ENCODE measurements at places on chromosomes 13 and 19.
A peak's percentile ranks its signal among the peaks of the same experiment; 100 is the strongest.

DNA sequence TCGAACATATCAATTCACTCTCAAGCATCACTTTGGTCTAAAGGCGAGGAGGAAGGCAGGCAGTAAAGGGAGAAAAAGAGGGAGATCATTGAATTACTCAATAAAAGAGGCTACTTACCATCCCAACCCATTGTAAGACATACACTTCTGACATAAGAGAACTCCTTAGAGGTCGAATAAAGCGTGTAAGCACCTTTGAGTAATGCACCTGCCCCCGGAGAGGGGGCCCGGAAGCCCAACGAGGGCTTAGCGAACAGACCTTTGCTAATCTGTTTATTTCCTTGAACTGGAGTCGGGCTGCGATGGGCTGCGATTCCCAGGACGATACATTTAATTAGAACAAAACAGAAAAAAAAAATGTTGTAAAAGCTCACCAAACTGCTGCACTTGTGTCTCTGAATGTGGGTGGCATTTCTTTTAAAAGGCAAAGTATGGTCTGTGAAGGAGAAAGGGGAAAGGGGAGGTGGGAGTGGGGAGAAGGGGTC lies 3.0 kb downstream of the ZC3H4 start:
- peak; percentile 67 for DNase-seq

GRCh38 chr19:30131722-30132291 lies 189.8 kb downstream of the URI1 start:
- DNase-seq = no peak

DNA sequence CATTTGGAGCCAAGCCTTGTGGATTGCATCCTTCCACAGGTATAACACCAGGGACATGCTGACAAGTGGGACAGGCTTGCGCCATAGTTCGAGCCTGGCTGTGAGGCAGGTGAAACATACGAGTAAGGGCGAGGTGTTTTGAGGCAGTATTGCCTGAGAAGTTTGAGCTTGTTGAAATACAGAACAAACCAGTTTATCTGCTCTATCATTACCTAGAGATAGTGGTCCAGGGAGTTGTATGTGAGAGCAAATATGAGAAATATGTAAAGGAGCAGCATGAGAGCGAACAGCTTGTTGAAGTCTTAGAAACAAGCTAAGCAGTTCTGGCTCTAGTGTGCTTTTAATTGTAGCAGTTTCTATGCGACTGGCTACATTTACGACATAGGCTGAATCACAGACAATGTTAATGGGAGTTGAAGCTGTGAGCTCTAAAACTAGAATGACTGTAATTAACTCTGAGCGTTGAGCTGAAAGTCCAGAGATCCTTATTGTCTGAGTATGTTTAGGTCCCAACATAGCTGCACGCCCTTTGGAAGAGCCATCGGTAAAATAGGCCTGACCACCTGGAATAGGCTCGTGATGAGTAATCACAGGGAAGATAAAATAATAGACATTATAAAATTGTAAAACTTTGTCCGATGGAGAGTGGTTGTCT lies 8.2 kb downstream of the ZNF439 start:
- DNase-seq = no peak

- DNase-seq = no peak
Measured at GRCh38 chr19:31330761-31331160, 18.5 kb downstream of the TSHZ3 start.

GRCh38 chr13:105655046-105655445 lies 880.4 kb downstream of the EFNB2 start:
- DNase-seq = no peak

- DNase-seq = no peak
Measured at GRCh38 chr13:91292630-91293221, 54.8 kb upstream of the MIR17HG start.

GRCh38 chr19:55959996-55960675 lies 12.5 kb downstream of the NLRP8 start:
- DNase-seq = no peak

- DNase-seq = no peak
Measured at GRCh38 chr19:15142313-15142712, 35.1 kb downstream of the SYDE1 start.

- DNase-seq = no peak
Measured at GRCh38 chr19:1288226-1288612, 2.5 kb downstream of the EFNA2 start.
